ENCODE measurements at places on chromosomes 5 and 9.

DNA sequence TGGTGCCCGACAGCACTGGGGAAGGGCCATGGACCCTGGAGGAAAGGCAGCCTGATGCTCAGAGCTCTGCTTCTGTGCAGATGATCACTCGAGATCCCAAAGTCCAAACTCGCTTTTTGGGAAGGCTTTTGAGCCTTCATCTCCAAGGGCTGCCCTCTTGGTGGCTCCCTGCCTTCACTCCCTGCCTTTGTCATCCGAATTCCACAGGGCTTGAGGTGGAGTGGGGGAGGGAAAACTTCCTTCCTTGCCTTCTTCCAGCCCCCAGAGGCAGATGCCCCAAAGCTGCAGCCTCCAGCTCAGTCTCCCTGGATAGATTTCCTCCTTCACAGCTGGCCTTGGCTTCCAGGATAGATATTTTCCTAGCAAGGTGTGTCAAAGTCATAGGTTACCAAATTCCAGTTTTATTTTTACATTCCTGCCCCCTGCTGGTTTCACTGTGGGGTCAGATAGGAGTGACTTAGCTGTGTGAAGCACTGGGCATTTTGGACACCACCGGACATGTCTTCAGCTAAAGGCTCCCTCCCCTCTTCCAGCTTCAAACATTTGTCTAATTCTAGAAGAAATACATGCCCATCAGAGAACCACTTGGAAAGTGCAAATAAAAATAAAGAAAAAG is 268.2 kb downstream of the HSPA4 start:
- DNase-seq = peak; percentile 18

- peak; percentile 3 for DNase-seq
Measured at GRCh38 chr9:25003686-25004085, 458.0 kb upstream of the IZUMO3 start.

GRCh38 chr9:116654059-116654355 is 33.1 kb upstream of the TRIM32 start:
- DNase-seq = no peak

GRCh38 chr9:107540164-107540561 is 50.6 kb upstream of the KLF4 start:
- no peak for DNase-seq

- DNase-seq = no peak
Measured at GRCh38 chr9:121651295-121652020, at the start of gene DAB2IP. Gene DAB2IP (plus strand): TSS chr9:121651634. CDS start chr9:121651776, 142 bp downstream.

- no peak for DNase-seq
Measured at GRCh38 chr9:29282121-29282520, 1708.8 kb upstream of the C9orf72 start.

DNA sequence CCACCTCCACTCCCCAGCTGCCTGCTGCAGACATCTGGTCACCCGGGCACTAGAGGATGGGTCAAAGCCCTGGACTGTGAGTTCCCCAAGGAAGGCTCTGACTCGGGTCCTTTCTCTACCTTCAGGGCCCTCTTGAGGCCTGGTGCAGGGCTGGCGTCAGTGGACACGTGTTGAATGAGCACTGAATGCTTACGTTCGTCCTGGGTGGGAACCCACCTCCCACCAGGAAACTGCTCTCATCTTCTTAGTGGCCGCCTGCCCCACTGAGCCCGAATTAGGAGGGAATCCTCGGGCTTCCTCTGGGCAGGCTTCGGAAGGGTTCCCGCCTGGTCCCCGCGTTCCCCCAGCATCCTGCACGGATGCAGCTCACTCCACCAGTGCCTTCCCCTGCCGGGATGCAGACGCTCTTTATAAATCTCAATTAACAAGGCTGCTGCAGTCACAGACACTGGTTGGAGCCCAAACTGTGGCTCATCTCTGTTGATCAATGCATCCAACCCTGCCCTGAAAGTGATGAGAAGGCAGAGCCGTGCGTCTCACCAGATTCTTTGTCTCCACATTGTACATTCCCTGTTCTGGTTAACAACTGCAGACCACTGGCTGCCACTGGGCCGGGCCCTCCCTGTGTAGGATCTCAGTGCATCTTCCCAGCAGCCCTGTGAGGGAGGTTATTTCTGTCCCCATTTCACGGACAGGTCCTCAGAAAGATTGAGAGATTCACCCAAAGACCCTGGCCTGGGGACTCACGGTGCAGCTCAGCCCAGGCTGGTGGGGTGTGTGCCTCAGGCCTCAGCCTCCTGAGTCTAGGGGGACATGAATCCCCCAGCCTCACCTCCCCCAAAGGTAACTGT is 168.8 kb downstream of the GAPVD1 start:
- no peak for DNase-seq

DNA sequence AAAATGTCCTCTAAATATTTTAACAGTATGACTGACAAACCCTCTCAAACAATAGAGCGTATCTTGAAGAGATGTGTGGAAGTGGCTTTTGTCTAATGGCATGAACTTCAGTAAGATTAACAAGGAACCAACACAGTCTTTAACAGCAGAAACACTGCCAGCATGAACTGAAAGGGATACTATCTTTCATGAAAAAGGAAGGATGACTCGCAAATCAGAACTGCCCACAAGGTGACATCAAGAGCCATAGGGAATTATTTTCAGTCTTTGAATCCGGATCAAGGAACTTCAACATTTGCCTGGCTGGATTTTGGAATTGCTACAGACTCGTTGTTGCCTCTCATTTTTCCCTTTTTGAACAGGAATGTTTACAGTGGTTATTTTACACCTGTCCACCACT is 5.1 kb upstream of the HEXB start:
- DNase-seq = no peak

GRCh38 chr9:18238752-18239447 is 235.1 kb upstream of the ADAMTSL1 start:
- DNase-seq = no peak

DNA sequence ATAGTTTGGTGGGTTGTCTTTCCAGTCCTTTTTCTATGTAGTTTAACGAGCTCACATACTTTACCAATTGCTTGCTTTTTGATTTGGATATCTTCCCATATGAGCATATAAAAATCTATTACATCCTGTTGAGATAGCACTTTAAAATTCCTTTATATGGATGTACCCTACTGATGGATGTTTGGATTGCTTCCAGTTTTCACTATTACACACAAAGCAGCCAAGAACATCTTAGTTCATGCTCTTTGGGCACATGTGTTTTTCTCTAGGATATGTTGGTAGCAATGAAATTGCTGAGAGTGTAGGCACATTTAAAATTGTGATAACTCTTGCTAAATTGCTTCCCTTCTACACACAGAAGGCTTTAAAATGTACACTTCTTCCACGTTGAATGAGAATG is 56.1 kb upstream of the NTRK2 start:
- no peak for DNase-seq

- no peak for DNase-seq
Measured at GRCh38 chr5:11452852-11453251, 451.4 kb downstream of the CTNND2 start.

DNA sequence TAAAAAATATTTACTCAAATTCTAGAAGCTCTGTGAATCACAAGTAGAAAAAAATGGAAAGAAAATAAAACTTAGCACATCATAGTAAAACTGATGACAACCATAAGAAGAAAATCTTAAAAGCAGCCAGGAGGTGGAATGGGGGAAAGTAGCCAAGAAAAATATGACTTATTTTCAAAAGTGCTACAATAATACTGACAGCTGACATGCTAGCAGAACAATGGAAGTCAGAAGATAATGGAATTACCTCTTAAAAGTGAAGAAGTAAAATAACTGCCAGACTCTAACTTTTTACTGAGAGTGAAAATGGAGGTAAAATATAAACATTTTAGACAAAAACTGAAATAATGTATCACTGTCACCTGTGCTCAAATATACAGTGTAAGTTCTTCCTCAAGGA is 532.2 kb upstream of the SGCD start:
- peak; percentile 1 for DNase-seq

DNA sequence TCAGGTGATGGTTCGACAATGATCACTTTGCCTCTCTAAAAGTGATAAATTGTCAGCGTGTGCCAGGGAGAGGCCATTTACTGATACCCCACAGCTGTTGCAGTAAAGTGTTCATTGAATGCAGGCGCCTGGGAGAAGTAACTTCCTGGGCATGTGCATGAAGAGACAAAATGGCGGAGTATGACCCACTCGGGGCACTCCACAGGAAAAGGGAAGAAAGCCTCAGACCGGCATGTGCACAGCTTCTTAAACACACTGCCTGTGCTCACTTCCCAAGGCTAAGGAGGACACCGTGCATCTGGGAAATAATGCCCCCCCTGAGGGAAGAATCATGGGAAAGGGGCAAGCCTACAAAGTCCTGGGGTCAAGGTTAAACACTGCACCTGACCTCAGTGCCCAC is 329.5 kb downstream of the ICE1 start:
- DNase-seq = no peak

DNA sequence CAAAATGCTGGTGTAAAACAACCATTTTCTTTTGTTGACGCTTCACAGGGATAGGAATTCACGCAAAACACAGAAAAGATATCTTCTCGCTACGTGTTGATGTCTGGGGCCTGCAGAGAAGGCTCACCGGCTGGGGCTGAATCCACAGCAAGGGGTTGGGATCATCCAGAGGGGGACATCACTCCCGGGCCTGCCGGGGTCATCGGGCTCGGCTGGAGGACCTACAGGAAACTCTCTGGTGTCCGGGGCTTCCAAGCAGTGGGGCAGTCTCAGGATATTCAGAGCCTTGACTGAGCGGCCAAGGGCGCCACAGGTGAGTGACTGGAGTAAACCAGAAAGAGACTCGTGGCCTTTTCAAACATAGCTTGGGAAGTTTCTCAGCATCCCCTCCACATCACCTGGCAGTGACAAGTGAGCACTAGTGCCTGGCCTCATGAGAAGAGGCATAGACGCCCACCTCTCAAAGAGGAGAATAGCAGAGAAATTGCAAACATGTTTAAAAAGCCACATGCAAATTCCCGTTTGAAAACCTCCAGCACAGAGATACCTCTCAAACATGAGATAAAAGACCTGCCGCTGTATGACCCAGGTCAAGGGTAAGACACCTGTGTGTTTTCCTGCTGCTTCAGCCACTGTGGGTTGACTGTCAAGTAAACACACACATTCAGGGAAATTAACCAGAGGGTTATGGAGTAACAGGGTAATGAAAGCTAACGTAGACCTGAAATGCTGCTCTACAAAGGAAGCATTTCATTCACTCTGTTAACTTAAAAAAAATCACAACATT is 50.8 kb upstream of the SIMC1 start:
- no peak for DNase-seq

DNA sequence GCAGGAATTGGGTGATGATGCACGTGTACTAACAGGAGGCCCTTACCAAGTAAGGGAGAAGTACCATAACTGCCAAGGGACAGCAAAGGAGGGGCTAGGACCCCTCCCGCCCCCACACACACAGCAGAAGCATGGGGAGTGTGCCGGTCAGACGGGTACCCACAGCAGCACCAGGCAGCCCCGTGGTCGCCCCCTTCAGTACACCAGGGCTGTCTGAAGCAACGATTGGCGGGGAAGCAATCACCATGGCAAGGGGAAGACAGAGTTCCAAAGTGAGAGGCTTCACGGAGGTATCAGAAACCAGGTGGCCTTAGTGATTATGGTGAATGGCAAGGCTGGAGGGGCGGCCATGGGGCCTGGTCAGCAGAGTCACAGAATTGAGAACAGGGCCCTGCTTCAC is 72.2 kb downstream of the CAMSAP1 start:
- DNase-seq = no peak

All from erythroblast (primary cell).